ENCODE measurements at places on chromosomes 16 and 17. TPM values are rescaled to one million over a fixed set of nuclear protein-coding genes. Genes with fewer than 3 reads are reported as not detected.
A peak's percentile ranks its signal among the peaks of the same experiment; 100 is the strongest.

Gene G6PC1
- not detected for total RNA-seq

Gene KRT39
- total RNA-seq, result not detected

Gene MT3
- total RNA-seq, result not detected

Gene CCL7
- not detected for total RNA-seq

Gene SRL
- total RNA-seq, result not detected

Gene GLP2R
- 4.6 TPM for total RNA-seq

Gene RNU2-1
- not detected for total RNA-seq

Gene OR1A1
- total RNA-seq, result not detected

Gene OR1D2
- total RNA-seq, result not detected

Gene CHMP1A
- total RNA-seq, result 37.6 TPM

Gene SYNGR2
- 68.6 TPM for total RNA-seq

Gene RRAD
- total RNA-seq, result 8.3 TPM

GRCh38 chr17:30570596-30571265 is 93.5 kb downstream of the GOSR1 start:
- no peaks in the 10 kb centered on the region for H3K4me1 ChIP-seq
- H3K4me3 ChIP-seq, result no peak overlapping the region
- no peaks in the 10 kb centered on the region for H3K36me3 ChIP-seq
- no peak for DNase-seq
- no peaks in the 10 kb centered on the region for H3K27me3 ChIP-seq

- no peak overlapping the region for H3K4me3 ChIP-seq
- H3K27ac ChIP-seq, result no peak overlapping the region
- H3K4me1 ChIP-seq, result no peaks in the 10 kb centered on the region
- no peak for DNase-seq
- no peaks in the 10 kb centered on the region for H3K27me3 ChIP-seq
- H3K36me3 ChIP-seq, result no peaks in the 10 kb centered on the region
Measured at GRCh38 chr16:59566446-59566845, 832.3 kb upstream of the GOT2 start.

- no peak for DNase-seq
- no peaks in the 10 kb centered on the region for H3K27me3 ChIP-seq
- H3K27ac ChIP-seq, result no peak overlapping the region
- no peak overlapping the region for H3K4me3 ChIP-seq
- H3K4me1 ChIP-seq, result no peaks in the 10 kb centered on the region
- no peaks in the 10 kb centered on the region for H3K36me3 ChIP-seq
Measured at GRCh38 chr17:5825717-5826330, 241.5 kb upstream of the NLRP1 start.

GRCh38 chr17:77422104-77422747 is 281.5 kb downstream of the SEC14L1 start:
- no peaks in the 10 kb centered on the region for H3K36me3 ChIP-seq
- no peak overlapping the region for H3K4me3 ChIP-seq
- no peaks in the 10 kb centered on the region for H3K27me3 ChIP-seq
- peak overlapping the region; percentile 85 for H3K27ac ChIP-seq
- DNase-seq, result no peak

DNA sequence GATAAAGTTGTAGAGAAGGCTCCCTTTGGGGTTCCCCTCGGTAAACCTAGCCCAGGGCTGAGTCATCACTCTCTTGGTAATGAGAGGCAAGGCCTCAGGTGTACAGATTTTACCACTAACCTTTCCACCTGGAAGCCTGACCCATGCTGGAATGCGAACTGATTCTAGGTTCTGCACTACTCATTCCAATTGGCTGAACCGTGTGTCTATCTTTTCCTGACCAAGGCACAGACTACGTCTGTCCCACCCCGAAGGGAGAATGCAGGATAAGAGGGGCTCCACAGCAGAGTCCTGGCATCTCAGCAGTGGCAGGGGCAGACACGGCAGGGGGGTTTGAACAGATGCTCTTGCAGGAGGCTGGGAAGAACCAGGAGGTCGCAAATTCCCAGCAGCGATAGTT is 65.4 kb upstream of the B4GALNT2 start:
- H3K4me3 ChIP-seq, result no peak overlapping the region
- no peaks in the 10 kb centered on the region for H3K4me1 ChIP-seq
- no peaks in the 10 kb centered on the region for H3K27me3 ChIP-seq
- DNase-seq, result no peak
- H3K27ac ChIP-seq, result no peak overlapping the region

GRCh38 chr16:89183463-89183862 is 11.9 kb downstream of the CDH15 start:
- H3K4me3 ChIP-seq, result no peak overlapping the region
- DNase-seq, result no peak
- no peaks in the 10 kb centered on the region for H3K36me3 ChIP-seq
- no peak overlapping the region for H3K27ac ChIP-seq
- H3K27me3 ChIP-seq, result no peaks in the 10 kb centered on the region
- no peaks in the 10 kb centered on the region for H3K4me1 ChIP-seq

- no peaks in the 10 kb centered on the region for H3K36me3 ChIP-seq
- no peak overlapping the region for H3K4me3 ChIP-seq
- DNase-seq, result no peak
- no peaks in the 10 kb centered on the region for H3K27me3 ChIP-seq
- no peaks in the 10 kb centered on the region for H3K4me1 ChIP-seq
Measured at GRCh38 chr16:48188449-48189102, 32.8 kb upstream of the ABCC12 start.

- no peaks in the 10 kb centered on the region for H3K27me3 ChIP-seq
- H3K4me1 ChIP-seq, result peaks cover 71% of the 10 kb centered on the region
- no peak overlapping the region for H3K4me3 ChIP-seq
- no peak overlapping the region for H3K27ac ChIP-seq
- H3K36me3 ChIP-seq, result no peaks in the 10 kb centered on the region
- DNase-seq, result no peak
Measured at GRCh38 chr16:11731222-11731621, 11.4 kb downstream of the TXNDC11 start.

DNA sequence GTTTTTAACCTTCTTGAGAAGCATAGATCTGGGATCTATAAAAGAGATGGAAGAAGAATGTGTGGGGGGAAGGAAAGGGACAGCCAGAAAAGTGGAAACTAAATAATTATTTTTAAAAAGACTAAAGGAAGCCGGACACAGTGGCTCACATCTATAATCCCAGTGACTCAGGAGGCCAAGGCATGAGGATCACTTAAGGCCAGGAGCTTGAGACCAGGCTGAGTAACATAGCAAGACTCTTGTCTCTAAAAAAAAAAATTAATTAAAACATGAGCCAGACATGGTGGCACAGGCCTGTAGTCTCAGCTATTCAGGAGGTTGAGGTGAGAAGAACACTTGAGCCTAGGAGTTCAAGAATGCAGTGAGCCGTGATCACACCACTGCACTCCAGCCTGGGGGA is 335.1 kb downstream of the GRIN2A start:
- H3K27me3 ChIP-seq, result no peaks in the 10 kb centered on the region
- DNase-seq, result no peak
- H3K27ac ChIP-seq, result no peak overlapping the region
- no peaks in the 10 kb centered on the region for H3K36me3 ChIP-seq

DNA sequence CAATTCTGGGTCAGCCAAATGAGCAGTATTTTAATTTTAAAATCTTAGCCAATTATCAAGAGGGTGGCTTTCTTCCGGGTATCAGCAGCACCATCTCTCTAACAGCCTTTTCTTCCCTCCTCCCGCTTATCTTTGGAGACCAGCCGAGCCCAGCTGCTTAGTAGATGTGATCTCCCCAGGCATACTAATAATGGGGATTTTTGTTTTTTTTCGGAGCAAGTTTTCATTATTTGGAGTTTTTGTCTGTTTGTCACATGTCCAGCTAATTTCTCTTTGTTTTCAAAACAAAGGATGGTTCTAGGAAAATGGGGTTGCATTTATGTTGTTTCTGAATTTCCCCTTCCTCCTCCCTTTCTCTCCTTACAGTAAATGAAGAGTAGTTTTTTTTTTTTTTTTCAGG is 170.5 kb upstream of the MPHOSPH6 start:
- H3K4me3 ChIP-seq, result no peak overlapping the region
- H3K36me3 ChIP-seq, result no peaks in the 10 kb centered on the region
- H3K27me3 ChIP-seq, result no peaks in the 10 kb centered on the region
- H3K27ac ChIP-seq, result no peak overlapping the region

DNA sequence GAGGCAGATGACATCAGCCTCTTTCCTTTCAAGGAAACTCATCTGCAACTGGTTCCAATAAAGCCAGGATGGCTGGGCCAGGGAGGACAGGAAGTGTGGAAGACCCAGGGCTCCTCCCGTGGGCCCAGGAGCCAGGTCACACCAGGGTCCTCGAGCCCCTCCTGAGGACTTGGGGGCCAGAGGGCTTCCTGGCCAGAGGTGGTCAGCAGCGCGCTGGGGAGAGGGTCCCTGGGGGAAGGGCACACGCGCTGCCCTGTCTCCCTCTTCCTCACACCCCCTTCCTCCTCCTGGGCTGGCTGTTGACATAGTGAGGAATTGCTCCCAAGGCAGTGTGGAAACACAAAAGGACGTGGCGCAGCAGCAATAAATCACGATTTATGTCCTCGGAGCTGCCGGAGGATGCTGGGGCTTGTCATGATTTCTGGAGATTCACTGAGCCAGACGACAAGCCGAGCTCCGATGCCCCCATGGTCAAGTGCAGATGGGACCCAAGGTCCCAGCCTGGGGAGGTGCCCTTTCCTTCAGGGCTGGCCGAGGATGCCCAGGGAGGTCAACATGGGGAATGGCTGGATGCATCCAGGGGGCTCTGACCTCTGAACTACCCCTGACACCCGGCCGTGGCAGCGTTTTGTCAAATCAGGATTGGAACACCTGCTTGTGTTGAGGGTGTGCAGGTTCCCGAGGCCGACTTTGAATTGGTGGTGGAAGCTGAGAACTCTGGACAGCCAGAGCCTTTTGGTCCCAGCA is 152.6 kb downstream of the IRF8 start:
- H3K4me3 ChIP-seq, result no peak overlapping the region
- no peak overlapping the region for H3K27ac ChIP-seq
- no peak for DNase-seq

DNA sequence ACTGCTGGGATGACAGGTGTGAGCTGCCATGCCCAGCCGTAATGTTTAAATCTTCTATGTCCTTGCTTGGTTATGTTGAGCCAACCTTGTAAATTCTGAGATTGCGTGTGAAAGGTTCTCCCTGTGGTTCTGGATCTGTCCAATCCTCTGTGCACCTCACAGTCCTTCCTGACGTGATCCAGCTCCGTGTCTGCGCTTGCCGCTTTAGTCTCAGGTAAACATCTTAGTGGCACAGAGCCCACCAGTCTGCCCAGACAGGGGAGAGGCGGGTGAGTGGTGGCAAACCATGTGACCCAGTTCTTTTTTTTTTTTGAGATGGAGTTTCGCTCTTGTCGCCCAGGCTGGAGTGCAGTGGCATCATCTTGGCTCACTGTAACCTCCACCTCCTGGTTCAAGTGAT is 13.9 kb downstream of the SLC25A10 start:
- peak; percentile 80 for DNase-seq
- H3K36me3 ChIP-seq, result no peaks in the 10 kb centered on the region

DNA sequence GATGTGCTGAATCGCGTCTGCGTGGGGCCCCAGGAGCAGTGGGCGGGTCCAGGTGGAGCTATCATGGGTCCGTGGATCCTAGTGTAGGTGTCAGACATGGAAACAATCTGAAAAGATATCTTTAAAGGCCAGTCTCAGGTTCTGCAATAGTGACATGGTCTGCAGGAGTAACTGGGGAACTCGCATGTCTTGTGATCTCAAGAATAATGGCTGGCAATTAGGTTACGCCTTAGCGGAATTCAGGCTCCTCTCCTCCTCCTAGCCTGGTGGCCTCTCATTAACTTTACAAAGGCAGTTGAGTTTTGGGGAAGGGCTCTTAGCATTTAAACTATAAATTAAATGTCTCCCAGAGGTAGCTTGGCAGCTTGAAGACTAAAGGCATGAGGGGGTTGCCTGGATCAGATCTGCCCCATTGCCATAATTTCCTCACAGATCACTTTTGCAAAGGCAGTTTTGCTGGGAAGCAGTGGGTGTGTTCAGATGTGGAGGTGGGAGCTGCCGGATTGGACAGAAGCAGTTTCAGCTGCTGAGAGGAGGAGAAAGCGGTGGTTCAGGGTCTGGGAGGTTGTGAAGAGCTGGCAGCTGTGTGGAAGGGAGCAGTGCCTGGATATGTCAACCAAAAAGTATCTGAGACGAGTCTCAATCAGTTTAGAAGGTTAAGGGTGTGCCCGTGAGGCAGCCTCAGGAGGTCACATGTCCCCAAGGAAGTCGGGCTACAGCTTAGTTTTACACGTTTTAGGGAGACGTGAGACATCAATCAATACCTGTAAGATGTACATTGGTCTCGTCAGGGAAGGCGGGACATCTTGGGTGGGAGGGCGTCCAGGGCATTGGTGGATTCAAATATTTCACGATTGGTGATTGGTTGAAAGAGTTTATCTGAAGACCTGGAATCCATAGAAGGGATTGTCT is 2.7 kb downstream of the TBCD start:
- peaks cover 13% of the 10 kb centered on the region for H3K4me1 ChIP-seq
- no peak overlapping the region for H3K27ac ChIP-seq
- no peak for DNase-seq
- H3K27me3 ChIP-seq, result no peaks in the 10 kb centered on the region
- no peaks in the 10 kb centered on the region for H3K36me3 ChIP-seq

DNA sequence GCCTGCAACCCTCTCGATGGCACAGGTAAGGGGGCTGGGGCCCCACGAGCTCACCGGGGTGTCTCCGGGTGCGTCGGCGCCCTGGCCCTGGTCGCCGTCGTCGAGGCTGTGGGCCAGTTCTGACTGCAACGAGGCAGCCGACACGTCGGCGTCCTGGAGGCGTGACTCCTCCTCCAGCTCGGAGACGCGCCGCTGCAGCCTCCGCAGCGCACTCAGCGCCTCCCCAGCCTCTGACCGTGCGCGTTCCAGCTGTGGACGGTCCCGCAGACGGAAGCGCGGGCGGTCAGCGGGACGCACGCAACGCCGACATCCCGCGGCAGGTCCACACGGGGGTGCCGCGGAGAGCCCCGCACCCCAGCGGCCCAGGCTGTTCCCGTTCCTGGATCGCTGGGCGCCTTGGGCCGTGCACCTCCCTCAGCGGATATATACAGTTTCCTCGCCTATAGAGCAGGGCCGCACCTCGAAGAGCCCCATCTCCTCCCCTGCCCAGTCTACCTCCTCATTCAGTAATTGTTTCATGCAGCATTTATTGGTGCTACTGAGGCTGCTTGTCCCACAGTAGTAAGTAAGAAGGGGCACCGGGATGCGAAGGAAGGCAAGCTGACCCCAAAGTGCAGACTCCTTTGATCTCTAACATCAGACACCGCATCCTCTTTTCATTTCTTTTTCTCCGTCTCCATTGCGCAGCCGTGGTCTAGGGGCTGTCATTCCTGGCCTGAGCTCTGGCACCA is 5.8 kb downstream of the THOC6 start:
- H3K27me3 ChIP-seq, result no peaks in the 10 kb centered on the region
- peaks cover 9% of the 10 kb centered on the region for H3K36me3 ChIP-seq
- H3K4me1 ChIP-seq, result peaks cover 74% of the 10 kb centered on the region
- peak; percentile 24 for DNase-seq

- peaks cover 13% of the 10 kb centered on the region for H3K4me1 ChIP-seq
- no peak overlapping the region for H3K27ac ChIP-seq
- no peaks in the 10 kb centered on the region for H3K36me3 ChIP-seq
- DNase-seq, result no peak
- H3K27me3 ChIP-seq, result no peaks in the 10 kb centered on the region
Measured at GRCh38 chr17:16406742-16407674, 8.4 kb upstream of the TRPV2 start.

All from body of pancreas (tissue), 4 donors.